ENCODE measurements at places on chromosomes 3 and 15.

DNA sequence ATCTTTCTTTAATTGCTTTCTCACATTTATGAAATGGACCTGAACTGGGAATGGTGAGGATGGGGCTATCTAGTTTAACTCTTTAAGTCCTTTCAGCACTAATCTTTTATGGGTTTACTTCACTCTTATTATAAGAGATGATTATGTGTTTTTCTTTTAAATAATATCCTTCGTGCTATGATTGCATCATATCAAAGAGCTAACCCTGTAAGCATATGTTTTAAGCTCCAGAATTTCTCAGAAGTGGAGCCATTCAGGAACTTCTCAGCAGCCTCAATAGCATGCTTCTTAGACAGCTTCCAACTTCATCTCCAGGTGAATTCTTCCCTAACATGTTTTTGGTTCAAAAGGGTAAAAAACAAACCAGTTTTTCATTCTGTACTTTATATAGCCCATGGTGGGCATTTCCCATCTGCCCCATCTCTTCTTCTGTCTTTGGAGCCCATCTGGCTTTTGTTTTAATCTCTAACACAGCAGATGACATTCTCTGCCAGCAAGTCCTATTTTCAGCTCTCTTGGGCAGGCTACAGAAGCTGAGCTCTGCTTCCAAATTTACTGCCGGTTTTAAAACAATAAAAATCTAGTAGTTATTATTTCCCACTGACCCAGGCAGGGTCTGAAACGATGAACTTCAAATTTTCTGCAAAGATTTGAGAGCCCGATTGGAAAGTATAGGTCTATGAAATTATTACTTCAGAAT is 26.8 kb upstream of the IL1RAP start:
- no peak for DNase-seq

DNA sequence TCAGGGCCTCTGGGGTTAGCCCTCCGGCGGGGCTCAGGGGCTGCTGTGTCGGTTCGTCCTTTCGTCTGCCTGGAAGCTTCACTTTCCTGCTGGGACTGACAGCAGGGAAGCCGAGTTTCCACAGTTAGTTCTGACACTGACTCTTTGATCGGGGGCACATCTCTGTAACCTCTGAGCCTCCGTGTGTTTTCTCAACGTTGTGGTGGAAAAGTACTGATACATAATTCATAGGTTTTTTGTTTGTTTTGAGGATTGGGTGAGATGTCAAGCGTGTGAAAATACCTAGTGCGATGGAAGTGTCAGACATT is 481 bp downstream of the AP4E1 start:
- no peak for DNase-seq

DNA sequence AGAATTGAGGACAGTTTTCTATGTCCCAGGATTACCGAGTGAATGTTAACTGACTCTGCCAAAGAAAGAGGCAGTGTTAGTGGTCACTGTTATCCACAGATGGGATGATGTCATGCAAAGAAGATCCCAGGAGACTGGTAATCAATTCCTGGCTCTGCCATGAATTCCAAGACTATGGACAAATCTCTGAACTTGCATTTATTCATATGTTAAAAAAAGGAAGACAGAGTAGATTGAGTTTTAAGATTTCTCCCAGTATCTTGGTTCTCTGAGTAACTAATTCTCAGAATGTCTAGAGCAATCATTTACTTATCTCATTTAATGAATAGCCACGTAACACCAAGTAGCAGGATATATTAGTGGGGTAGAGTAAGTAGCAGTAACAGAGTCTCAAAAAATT is 11.5 kb upstream of the MAP3K13 start:
- DNase-seq, result no peak

DNA sequence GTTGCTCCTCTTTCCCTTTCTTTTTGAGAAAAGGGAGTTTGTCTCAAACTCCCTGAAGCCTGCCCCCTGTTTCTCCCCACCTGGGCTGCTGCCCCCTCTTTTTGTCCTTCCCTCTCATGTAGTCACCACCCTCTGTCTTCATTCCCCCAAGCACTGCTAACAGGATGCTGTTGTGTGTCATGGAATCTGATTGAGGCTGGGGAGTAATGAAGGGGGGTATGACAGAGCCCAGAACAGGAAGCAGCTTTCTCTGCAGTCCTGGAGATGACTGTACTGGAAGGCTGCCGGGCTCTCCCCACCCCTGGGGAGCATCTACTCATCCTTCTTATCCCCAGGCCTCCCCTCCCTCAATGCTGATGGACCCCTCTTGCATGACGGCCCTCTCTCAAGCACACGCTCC is 181.6 kb downstream of the ABHD5 start:
- no peak for DNase-seq

DNA sequence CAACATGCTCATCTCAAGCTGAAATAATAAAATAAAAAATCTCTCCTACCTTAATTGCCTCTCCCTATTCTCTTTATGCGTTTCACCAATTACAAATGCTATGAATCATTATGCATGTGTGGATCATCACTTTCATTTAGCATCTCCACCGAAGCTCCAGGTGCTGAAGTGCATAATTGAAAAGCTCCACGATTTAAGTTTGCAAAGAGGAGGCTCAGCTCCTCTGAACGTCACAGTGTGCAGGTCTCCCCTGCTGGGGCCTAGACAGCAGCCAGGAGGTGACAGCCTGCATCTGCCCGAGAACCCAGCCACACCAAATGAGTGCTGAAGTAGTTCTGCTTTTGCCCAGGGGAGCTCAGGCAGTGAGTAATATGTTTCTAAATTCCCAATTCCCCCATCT is 60.5 kb upstream of the GLCE start:
- DNase-seq, result no peak

DNA sequence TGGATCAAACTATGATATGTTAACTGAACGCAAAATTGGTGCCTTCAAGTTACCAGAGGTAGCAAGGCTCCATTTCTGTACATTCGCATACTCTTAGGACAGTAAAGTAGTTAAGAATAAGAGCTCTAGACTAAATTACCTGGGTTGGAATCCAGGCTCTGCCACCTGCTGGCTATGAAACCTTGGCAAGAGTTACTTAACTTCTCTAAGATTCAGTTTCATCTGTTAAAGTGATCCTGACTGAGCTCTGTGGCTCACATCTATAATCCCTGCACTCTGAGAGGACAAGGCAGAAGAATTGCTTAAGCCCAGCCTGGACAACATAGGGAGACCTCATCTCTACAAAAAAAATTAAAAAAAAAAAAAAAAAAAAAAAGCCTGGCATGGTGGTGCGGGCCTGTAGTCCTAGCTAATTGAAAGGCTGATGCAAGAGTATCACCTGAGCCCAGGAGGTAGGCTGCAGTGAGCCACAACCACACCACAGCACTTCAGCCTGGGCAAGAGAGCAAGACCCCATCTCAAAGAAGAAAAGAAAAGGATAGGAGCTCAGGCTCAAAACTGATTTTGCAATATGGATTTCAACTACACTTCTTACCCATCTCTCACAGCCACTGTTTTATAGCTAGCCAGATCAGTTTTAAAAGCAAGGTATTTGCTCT is 21.3 kb downstream of the GSK3B start:
- DNase-seq, result no peak

GRCh38 chr3:43870120-43870519 is 179.4 kb downstream of the ABHD5 start:
- DNase-seq, result no peak

DNA sequence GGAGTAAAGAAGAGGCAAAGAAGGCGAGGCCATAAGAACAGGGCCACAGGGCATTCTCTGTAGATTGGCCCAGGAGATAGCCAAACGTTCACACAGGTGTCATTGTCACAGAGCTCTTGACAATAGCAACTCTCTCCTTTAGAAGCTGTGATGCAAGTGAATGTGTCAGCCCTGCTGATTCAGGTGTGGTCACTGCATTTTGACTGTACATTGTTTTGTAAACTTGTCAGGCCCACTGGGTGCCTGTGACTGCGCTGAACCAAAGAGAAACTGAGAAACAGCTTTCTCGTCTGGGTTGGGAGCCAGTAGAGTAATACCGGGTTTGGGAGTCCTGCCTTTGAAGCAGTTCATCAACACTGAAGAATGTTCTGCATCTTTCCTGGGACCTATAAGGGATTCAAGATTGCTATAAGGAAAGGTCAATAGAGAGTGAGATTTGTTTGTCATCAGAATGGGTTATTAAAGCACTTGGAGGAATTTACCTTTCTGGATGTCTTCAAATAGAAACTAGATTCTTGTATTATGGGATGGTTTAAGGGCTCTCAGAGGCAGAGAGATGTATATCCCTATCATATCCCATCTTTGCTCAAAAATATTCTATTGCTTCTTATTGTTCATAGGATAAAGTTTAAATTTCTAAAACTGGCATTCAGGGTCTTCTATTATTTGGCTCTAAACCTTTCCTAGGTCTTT is 45.4 kb downstream of the TMEM45A start:
- DNase-seq, result no peak

- DNase-seq, result no peak
Observed at GRCh38 chr3:47976135-47976732, 40.0 kb downstream of the MAP4 start.

- no peak for DNase-seq
Observed at GRCh38 chr15:38671006-38671387, 106.4 kb upstream of the RASGRP1 start.

GRCh38 chr3:10627884-10628572 is 122.6 kb upstream of the ATP2B2 start:
- no peak for DNase-seq

DNA sequence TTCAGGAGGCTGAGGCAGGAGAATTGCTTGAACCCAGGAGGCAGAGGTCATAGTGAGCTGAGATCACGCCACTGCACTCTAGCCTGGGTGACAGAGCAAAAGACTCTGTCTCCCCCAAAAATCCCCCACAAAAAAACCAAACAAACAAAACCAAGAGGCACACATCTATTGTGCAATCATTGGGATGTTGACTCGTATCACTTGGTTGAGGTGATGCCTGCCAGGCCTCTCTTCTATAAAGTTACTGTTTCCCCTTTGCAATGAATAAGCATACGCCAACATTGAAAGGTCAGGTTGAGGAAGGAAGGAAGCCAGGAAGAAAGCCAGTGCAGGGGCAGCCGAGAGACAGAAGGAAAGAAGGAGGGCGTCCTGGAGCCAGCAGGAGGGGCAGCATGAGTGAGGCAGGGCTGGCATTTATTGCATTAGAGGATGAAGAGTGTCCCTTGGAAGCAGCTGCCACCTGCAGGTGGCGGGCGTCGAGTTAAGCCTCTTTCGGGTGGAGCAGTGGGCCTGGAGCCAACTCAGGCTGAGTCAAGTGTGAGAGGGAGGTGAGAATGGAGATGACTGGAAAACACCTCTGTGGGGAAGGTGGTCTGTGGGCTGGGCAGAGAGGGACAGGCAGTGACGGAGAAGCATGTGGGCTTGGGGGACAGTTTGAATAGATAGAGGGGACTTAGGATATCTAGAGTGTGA is 8.3 kb upstream of the CSPG4 start:
- DNase-seq, result peak; percentile 81

DNA sequence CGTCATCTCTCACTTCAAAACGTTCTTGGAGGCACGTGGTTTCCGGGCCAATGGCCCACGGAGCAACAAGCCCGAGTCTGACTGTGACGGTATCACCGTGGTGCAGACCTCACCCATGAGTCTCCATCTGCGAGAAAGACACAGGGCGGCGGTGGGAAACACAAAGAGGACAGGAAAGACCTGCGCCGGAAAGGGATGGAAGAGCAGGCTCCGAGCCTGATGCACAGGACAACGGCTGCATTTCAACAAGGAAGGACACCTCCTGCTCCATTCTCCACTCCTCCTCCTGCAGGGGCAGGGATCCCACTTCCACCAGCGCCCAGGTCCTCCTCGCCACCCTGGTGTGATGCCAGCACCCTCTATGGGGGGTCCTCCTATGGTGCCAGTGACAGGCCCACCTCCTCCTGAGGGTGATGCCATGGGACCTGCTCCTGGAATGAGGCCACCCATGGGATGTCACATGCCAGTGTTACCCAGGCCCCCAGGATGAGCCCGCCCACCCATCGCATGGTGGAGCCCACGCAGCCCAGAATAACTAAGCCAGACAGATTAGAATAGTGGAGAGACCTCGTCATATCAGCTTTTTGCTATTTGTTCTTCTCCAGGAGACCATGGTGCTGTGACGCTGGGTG is 73.0 kb upstream of the PCSK6 start:
- DNase-seq, result no peak

- DNase-seq, result no peak
Observed at GRCh38 chr15:27491666-27492621, 521.0 kb downstream of the GABRG3 start.

- no peak for DNase-seq
Observed at GRCh38 chr3:195209083-195209846, 61.7 kb downstream of the XXYLT1 start.

Data from activated CD8-positive, alpha-beta memory T cell treated with anti-CD3 and anti-CD28 coated beads, Interleukin-2, amount 50 U/mL, for 48 hours (primary cell).